RPMI8226 (cell line): ENCODE measurements at places on chromosomes 7 and 10.

- DNase-seq, result no peak
These were observed 104.9 kb downstream of the XRCC2 start for GRCh38 chr7:152571068-152571467.

GRCh38 chr10:128680116-128680515, 553.9 kb upstream of the MKI67 start:
- no peak for DNase-seq

- DNase-seq, result no peak
These were observed 232.6 kb downstream of the ADK start for GRCh38 chr10:74383642-74384041.

DNA sequence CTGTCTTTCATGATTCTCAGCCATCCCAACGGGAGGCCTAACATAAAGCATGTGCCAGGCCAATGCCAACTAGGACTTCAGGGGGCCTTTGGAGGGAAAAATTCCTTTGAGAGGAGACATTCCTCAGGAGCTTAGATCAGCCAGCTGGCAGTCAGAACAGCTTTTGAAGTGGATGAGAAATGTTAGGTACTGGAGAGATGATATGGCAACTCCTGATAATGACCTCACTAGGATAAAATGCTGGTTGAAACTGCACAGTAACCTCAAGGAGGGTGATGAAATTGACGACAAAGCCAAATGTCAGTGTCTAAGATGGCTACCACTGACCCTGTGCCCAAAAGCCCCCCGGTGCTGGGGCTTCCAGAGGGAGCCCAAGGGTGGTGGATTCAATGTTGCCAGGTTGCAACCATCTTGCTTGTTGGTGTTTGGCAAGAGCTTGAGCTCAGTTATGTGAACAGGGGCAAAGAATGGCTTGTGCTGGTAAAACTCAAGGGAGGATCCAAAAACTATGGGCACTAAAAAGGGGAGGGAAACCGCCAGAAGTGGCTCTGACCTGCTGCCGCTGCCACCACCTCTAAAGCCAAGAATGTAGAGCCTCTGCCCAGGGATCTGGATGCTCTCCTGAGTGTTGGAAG, 121.2 kb downstream of the UBE2H start:
- no peak for DNase-seq

GRCh38 chr7:18469316-18469715, 26.2 kb upstream of the HDAC9 start:
- no peak for DNase-seq

DNA sequence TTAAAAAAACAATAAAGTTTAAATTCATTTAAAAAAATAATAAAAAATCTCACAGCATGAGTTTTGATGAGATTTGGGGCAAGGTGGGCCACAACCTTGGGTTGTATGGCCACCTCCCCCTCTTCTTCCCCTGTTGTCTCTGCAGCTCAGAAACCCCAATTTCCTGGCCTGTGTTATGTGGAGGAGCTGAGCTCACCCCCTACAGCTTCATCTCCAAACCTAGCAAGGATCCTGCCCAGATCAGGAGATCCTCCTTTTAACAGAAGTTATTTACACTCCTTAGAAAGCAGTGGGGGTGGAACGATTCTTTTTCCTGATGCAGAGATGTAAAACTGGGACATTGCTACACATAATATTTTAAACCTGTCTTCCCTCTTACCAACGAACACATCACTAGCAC, 6.9 kb upstream of the SH2D4B start:
- DNase-seq, result no peak

DNA sequence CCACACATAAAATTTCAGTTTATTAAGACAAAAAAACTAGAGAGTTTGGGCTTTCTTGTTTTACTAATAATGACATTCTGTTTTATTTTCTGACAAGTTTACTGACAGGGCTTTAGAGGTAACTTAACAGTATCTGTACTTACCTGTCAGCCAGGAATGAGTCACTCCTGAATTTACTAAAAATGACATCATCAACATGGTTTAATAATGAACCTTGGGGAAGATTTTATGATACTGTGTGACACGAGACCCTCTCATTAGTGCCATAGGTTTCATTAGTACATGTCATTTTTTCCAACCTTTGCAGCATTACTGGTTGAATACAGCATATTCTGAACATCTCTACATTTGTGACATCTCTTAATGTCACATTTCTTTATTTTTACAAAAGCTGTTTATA, 131.1 kb downstream of the KCND2 start:
- no peak for DNase-seq

DNA sequence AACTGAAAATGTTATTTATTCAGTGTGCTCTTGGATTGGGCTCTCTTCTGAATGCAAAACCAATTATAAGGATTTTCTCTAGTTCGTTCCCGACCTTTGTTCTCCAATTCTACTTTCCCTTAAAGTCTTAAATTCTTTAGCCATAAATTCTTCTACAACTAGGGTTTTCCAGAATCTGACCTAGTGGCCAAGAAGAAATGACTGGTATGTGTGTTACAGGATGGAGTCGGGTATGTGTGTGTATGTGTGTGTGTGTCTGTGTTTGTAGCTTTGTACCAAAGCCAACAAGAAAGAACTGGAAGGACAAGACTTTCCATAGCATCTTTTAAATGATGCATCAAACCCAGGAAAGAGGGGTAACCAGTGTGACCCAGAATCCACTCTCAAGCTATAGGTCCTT, 25.8 kb upstream of the LEP start:
- no peak for DNase-seq

GRCh38 chr10:77291596-77292505, 345.8 kb downstream of the KCNMA1 start:
- no peak for DNase-seq

DNA sequence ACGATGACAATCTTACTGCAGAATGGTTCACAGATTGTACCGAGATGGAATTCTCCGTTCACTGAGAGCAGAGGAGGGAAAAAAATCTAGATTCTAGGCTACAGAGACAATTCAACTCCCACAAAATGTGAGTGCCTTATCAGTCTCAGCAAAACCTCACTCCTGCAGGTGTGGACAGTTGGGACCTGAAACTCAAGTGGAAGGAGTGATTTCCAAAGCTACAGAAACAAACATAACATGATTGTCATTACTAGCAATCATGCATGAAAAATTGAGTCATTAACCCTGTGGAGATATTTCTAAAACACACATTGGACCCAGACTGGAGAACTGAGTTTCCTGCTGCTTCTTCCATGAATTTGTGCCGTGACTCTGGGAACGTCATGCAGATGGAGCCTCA, 70.3 kb downstream of the CALML3 start:
- no peak for DNase-seq

- no peak for DNase-seq
These were observed 128.9 kb downstream of the SNX10 start for GRCh38 chr7:26420422-26421019.

DNA sequence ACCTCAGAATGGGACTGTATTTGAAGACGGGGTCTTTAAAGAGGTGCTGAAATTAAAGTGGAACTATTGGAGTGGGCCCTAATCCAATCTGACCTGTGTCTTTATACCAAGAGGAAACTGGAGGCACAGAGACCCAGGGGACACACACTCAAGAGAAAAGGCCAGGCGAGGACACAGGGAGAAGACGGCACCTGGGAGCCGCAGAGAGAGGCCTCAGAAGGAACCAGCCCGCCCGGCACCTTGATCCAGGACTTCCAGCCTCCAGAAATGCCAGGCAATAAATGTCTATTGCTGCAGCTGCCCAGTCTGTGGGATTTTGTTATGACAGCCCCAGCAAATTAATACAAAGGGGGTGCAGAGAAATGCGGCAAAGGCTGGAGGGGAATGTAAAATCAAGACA, 10.5 kb downstream of the CARD11 start:
- DNase-seq, result no peak

- DNase-seq, result no peak
These were observed 513 bp downstream of the HOXA7 start for GRCh38 chr7:27155816-27156507.
